BE2C (cell line): ENCODE measurements at places on chromosomes 6 and 20.

DNA sequence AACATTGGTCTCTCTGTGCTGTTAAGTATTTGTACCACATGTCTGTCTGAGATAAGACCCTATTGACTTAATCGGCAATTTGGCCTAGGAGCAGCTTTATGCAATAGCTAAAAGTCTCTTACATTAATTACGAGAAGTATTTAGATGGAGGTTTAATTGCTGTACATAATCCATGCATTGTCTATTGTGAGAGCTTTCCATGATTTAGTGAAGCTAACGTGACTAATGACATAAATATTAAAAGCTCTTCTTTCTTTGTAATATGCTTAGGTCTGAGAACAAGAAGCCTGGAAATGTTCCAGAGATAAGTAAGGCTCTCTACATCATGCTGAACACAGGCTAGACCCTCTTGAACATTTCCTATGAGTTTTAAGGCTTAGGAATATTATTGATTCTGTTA, 32.7 kb upstream of the FAM83B start:
- no peak for DNase-seq

DNA sequence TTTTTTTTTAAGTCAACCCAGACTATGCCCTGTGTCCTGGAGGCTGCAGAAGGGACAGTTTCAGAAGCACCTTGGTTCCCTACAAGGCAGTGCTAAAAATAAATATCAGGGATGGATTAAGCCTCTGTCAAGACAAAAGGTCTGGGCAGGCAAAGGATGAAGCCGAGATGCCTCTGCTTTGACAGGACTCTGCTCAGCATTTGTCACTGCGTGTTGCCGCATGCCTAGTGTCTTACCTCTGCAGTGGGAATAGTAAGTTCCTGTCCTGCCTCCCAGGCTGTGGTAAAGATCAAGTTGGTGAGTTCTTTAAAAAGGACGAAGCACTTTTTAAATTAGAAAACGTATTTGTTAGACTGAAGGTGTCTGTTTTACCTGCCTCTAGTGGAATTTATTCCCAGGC, 15.1 kb downstream of the AAR2 start:
- DNase-seq: no peak

- DNase-seq: no peak
These were observed 17.7 kb downstream of the OR2A4 start for GRCh38 chr6:131683479-131683878.

DNA sequence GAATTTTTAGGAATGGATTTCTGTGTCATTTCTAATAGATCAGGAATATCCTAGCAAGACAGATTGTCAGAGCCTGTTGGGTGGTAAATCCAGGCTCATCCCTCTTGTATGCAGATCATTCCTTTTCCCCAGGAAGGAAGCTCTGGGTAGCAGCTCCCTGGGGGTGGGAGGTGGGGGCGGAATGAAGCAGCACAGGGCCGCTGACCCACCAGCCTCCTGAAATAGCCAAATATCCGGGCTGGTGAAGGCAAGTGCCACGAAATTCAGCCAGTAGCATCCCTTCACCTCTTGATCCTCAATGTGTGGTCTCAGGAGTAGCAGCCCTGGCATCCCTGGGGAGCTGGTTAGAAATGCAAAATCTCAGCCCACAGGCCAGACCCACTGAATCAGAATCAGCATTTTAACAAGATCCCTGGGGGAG, 256.9 kb downstream of the LRFN2 start:
- DNase-seq: no peak

DNA sequence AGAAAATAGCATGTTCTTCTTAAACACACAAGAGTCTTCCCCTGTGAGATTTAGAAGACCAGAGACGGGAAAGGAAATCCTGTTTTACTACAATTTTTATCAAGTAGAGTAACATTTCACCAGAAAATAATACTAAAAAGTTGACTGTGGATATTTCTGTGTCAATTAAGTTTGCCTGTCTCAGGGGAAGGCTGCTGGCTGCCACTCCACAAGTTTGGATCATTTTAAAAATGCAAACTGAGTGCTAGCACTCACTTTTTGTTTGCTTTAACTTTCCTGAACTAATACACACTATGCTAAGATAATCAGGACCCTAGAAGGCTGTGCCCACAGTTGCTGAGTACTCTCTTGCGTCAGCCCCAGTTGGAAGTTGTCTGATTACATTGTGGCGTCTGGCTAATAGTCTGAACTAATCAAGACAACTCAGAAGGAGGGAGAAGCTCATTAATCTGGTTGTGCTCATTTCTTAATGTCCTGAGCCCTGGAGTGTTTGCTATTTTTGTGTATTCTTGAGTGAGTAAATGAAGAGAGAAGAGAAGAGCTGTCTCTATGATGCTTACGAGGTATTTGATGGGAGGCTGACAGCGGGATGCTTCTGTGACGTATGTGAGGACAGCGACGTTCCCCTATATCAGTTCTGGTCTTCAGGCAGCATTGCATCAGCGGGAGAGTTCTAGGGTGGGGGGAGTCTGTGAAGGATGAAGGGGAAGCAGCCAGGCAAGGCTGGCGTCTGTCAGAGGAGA, 664.2 kb downstream of the QKI start:
- no peak for DNase-seq

DNA sequence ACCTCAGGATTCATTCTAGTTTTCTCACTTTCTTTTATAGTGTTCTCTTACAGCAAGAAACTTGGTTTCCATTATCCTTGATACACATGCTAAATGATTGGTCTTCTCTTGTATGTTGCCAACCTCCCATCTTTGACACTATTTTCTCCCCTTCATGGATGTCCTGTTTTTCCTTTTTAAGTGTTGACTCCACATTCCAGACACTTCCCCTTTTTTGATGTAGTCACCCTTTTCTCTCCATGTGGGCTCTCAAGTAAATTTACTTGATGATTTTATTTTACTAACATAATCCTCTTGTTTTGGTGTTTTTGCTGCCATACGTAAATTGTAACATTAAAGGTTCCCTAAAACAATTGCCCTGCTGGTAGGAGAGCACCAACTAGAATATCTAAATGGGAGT, 148.1 kb downstream of the ZFAND3 start:
- DNase-seq: no peak

- DNase-seq: no peak
These were observed 13.4 kb downstream of the NAPB start for GRCh38 chr20:23407781-23408464.

DNA sequence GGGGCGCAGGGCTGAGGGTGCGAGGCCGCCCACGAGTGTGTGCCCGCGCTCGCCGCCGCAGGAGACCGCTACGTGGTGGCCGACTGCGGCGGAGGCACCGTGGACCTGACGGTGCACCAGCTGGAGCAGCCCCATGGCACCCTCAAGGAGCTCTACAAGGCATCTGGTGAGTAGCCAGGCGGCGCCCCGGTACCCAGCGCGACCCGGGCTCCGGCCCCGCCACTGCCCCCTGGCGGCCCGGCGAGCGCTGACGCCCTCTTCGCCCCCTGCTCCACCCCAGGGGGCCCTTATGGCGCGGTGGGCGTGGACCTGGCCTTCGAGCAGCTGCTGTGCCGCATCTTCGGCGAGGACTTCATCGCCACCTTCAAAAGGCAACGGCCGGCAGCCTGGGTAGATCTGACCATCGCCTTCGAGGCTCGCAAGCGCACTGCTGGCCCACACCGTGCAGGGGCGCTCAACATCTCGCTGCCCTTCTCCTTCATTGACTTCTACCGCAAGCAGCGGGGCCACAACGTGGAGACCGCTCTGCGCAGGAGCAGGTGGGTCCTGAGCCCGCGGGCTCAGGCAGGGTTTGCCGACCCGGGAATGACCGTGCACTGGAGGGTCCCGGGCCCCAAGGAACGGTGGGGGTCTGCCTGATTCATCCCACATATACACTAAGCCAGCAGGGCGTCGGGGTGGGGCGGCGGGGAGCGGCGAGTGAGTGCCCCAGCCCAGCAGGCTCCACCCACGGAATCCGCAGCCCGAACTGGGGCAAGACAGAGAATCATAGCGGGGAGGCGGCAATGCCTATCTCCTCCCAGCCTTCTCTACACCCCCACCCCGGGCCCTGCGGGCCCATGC, 17.4 kb downstream of the HSPA12B start:
- peak; percentile 87 for DNase-seq

DNA sequence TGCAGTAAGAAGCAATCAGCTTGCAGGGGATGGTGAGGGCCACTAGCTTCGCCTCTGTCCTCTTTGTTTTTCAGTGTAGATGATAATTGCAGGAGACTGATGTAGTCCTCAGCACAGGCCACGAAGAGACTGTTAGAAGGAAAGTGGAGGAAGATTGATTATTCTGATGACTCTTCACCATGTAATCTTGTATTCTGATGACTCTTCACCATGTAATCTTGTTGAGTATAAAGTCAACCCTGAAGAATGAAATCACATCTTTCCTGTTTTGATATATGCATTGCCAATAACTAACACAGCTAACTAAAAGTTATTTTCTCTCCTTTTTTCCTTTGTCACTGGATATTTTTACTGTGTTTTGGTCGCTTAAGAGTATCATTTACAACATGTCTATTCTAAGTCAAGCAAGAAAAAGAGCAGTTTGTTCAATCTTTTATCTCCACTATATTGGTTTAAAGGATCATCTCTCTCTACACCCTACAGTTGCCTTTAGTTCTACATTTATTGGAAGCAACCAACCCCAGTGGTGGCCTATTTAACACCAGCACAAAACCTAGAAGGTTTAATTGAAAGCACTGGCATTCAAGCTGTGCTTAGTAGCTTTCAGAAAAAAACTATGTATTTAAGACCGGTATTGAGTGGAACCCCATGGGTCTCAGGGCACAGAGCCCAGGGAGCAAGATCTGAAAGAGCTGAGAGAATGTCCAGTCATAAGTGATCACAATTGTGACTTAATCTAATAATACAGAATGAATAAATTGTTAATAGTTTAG, 107.2 kb upstream of the BTBD3 start:
- no peak for DNase-seq

- DNase-seq: no peak
These were observed 44.0 kb upstream of the DOK5 start for GRCh38 chr20:54431156-54431944.

DNA sequence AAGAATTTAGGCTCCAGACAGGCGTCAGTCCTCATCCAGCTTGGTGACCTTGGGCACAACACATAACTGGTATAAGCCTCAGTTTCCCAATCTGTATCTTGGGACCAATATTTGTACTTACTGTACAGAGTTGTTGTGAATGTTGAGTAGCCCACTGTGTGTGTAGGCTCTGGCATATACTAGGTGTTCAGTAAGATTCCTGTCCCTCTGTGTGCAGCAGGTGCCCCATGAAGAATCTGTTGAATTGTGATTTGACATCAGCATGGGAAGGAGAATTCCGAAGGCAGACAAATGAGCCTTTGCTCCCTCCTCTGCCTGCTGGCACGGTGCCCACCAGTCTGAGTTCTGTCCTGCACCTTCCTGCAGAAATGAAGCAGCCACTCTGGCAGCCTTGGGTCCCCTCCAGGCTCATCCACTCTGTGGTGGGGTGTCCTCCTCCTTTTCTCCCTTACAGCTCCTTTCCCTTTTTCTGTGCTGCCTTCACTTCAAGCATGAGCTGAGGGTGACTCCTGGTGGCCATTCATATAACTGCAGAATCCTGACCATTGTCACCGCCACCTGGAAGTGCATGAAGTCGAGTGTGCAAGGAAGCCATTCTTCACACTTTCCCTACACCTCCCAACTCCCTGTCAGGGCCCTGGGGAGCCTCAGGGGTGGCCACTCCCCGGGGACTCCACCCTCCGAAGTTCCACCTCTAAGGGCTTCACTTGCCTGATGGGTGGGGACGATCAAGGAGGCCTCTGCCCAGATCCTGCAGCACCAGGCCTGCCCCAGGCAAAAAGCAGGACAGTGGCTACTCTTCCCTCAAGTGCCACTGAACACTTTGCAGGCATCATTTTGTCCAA, 48.2 kb downstream of the MRPL14 start:
- DNase-seq: peak; percentile 77

- no peak for DNase-seq
These were observed 99.6 kb upstream of the COL21A1 start for GRCh38 chr6:56346958-56347357.

- no peak for DNase-seq
These were observed 69.1 kb downstream of the SCAND1 start for GRCh38 chr20:35885212-35885611.

- no peak for DNase-seq
These were observed 535 bp downstream of the NKAIN2 start for GRCh38 chr6:123804014-123804786.

DNA sequence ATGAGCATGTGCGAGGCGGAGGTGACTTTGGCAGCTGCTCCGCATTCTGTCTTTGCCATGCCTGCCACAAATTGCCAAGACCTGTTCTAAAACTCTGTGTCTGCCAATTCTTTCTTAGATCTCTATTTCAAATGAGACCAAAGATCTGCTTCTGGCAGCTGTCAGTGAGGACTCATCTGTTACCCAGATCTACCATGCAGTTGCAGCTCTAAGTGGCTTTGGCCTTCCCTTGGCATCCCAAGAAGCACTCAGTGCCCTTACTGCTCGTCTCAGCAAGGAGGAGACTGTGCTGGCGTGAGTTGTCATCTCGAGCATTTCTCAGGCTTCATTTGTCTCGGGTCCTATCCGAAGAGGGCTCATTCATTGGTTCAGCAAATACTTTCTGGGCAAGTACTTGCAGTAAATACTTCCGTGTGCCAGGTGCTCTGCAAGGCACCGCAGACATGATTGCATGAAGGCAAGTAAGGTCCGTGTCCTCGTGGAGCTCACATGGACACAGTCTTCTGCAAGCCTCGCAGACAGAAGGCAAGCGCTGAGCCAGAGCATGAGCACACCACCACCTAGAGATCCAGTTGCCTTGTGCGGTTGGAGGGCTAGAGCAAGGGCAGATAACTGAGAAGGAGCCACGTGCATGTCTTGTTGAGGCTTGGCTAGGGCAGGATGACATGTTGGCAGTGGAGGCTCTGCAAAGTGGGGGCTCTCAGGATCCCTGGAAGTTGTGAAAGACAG, 19.7 kb upstream of the MROH8 start:
- no peak for DNase-seq

- no peak for DNase-seq
These were observed 527 bp downstream of the NFKBIL1 start for GRCh38 chr6:31547727-31548543.

DNA sequence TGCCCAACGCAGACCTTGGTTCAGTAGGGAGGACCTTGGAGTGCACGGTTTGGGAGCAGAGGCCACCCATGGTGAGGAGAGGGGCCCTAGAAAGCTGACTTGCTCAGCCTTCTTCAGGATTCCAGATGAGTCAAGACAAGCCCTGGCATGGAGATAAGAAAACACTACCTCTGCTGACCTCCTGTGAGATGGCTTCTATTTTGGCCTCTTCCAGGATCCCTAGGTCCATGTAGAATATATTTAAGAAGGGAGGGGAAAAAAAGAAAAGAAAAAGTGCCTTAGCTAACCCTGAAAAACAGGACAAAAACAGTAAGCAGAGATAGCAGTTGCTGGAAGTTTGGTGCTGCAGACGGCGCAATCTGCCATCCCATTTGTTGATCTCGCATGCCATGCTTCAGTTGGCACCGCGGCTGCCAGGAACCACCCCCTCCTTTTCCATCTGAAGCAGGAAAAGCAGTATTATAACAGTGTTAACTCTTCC, 100.0 kb downstream of the ARMC2 start:
- DNase-seq: peak; percentile 41

GRCh38 chr6:96645106-96645505, 82.2 kb downstream of the FHL5 start:
- no peak for DNase-seq

DNA sequence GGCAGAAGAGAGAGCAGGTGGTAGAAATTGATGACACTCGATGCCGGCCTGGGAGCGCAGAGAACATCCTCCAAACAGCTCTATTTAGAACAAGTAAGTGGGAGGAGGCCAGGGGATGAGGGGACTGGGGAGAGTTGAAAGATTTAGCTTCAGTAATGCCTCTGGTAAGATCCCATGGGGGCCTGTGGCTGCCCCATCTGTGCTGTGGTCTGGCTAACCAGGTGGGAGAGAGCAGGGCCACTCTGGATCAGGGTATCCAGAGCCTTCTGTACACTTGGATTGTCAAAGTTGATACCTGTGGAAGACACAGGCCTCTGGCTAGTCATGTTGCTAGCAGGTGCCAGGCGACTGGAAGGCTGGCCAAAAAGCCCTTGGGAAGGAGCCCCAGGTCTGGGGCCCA, 27.6 kb downstream of the NCOA5 start:
- DNase-seq: no peak
